Activated T-cell treated with anti-CD3 and anti-CD28 coated beads, Interleukin-2, amount 50 U/mL, for 24 hours (primary cell): ENCODE measurements at places on chromosomes 2 and 18.
A peak's percentile ranks its signal among the peaks of the same experiment; 100 is the strongest.

GRCh38 chr18:74282755-74283554, 8.8 kb downstream of the CYB5A start:
- DNase-seq, result no peak

DNA sequence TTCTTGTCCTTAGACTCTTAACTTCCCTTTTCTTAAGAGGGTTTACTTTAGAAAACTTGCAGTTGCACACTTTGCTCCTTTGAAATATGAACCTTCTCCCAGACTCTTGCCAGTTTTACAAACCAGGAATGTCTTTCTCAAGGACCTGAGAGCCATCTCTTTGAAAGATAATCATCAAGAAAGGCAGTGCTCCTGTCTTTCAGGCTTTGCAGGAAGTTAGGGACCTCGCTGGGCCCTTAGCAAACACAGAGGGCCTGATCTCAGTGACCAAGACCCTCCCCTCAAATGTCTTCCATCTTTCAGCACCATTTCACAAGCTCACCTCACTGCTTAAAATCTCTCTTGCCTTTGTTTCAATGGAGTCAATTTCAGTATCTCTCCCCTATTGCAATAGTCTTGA, 32.0 kb upstream of the NYAP2 start:
- DNase-seq, result no peak

DNA sequence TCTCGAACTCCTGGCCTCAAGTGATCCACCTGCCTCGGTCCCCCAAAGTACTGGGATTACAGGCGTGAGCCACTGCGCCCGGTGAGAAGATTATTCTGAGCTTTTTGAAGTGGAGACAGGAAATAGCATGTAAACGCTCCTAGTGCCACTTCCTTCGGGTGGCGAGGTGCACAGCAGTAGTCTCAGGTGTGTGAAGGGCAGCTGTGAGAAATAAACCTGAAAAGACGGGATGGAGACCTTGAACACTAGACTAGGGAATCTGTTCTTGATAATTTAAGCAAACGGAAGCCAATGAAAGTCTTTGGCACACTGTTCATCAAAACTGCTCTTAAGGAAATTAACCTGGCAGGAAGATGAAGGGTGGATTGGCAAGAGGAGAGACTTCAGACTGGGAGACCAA, 439 bp upstream of the PLEKHH2 start:
- DNase-seq, result peak; percentile 37

DNA sequence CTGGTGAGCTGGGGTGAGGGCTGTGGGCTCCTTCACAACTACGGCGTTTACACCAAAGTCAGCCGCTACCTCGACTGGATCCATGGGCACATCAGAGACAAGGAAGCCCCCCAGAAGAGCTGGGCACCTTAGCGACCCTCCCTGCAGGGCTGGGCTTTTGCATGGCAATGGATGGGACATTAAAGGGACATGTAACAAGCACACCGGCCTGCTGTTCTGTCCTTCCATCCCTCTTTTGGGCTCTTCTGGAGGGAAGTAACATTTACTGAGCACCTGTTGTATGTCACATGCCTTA, 10.5 kb downstream of the PROC start:
- no peak for DNase-seq

DNA sequence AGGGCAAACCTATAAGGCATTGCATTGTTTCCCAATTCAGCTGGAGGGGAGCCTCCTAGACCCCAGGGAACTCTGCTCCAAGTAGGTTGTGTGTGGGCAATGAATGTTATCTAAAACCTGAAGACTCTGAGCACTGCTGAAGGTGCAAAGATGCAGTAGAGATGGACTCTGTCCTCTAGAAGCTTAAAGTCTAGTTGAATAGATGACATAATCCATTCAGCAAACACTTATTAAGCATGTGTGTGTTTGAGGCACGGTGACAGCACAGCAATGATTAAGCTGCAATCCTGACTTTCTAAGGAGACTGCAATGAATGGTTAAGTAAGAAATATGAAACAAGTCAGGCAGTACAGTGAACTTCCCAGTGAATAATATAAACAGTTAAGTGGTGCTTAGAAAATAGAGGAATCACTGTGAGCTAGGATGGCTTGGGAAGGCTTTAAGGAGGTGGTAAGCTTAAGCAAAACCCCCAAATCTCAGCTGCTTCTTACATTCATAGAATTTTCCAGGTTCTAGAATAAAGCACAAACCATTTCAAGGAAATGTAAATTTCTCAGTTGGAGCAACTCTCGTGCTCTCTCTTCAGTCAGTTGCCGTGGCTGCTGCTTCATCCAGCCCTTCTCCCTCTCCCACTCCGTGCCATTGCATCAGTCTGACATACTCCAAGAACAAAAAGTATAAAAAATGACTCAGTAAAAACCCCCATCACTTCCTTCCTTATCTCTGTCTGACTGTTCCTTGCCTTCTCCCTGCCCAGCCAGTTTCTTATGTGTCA, 19.1 kb downstream of the MXD1 start:
- no peak for DNase-seq

GRCh38 chr2:229586746-229587705, 127.3 kb downstream of the DNER start:
- peak; percentile 34 for DNase-seq
